GDM1 (cell line): ENCODE measurements at places on chromosomes 11 and 22.

DNA sequence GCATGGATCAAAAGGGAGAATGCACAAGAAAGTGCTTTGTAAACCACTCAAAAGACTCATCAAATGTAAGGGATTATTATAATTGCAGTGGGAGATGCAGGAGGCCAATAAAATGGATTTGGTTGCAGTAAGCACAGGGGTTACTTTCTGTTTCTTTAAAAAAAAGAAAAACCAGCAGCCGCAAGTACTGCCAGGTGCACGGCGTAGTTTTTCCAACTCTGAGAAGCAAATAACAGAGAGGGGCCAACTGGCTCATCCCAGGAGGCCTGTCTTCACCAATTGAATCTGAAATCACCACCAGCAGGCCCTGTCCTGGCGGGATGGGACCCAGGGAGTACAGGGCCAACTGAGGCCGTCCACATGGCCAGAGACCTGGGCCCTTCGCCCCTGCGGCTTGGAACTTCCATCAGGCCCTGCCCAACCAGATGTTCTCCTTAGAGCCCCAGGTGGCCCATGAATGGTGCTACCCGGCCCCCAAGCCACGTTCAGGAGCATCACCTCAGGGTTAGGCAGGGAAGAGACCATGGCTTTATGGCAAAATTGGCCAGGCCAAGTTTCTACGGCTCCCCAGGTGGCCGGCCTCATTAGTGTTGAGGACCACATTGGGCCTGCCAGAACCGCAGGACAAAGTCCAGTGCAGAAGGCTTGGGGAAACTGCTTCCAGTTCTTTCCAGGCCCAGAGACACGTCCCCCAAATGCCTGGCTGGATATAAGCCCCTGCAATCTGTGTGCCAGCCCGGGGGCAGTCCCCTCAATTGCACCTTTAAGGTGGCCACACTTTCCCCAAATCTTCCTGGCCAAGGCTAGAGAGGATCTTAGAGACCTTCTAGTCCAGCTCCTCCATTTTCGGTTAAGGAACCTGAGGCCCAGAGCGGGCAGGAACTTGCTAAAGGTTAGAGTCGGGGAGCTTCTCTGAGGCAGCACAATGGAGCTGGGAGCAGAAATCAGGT is 61.7 kb downstream of the CHRDL2 start:
- no peak for DNase-seq

GRCh38 chr11:73312851-73313327 is 4.8 kb downstream of the ARHGEF17 start:
- no peak for DNase-seq

- DNase-seq: no peak
Observed at GRCh38 chr22:44276706-44277356, 35.9 kb downstream of the SHISAL1 start.

DNA sequence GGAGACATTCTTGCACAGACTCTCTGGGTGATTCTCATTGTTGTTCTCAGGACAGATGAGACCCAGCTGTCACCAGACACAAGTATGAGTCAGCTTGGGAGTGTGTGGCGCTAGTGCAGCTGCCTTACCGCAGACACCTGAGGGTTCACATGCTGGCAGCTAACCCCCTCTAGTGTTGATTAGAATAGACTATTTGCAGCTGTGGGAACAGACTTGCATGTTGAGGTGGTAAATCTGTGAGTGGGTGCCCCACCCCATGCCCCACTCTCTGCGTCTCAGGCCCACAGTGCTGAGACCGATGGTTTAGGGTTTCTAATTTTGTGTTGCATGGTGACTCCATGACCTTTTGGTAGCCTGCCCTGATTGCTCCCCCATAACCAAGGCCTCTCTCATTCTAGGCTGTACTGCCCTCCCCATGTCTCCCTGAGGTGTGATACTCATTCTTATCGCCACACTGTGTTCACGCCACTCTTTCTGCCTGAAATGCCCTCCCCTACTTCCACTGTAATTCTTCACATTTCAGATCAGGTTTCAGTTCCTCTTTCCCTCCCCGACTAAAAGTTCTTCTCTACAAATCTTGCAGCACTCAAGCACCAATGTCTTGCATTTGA is 73.7 kb upstream of the KIRREL3 start:
- no peak for DNase-seq
